ENCODE measurements at places on chromosomes 16 and 17.

GRCh38 chr17:30376621-30377452 lies 1.9 kb upstream of the CPD start:
- DNase-seq = peak; percentile 45

DNA sequence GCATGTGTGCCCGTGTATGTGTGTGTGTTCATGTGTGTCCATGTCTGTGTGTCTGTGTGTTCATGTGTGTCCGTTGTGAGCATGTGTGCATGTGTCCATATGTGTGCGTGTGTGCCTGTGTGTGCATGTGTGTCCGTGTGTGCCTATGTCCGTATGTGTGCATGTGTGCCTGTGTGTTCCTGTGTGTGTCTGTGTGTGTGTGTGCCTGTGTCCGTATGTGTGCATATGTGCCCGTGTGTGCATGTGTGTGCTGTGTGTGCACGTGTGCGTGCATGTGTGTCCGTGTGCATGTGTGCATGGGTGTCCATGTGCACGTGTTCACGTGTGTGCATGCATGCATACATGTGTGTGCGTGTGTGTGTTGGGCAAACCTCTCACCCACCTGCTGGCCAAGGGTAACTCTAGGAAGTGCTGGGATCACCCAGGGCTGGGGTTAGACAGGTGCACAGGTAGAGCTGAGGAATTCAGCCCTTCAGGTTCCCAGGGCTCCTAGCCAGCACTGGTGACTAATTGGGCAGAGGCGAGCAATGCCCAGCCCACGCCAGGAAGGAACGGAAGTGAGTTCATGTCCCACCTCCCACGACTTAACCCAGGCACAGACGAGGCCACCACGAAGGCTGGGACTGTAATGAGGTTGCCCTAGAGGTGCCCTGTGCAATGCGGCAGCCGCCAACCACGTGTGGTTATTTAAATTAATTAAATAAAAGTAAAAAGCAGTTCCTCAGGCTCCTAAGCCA lies 8.2 kb upstream of the CSNK1D start:
- peak; percentile 66 for DNase-seq

DNA sequence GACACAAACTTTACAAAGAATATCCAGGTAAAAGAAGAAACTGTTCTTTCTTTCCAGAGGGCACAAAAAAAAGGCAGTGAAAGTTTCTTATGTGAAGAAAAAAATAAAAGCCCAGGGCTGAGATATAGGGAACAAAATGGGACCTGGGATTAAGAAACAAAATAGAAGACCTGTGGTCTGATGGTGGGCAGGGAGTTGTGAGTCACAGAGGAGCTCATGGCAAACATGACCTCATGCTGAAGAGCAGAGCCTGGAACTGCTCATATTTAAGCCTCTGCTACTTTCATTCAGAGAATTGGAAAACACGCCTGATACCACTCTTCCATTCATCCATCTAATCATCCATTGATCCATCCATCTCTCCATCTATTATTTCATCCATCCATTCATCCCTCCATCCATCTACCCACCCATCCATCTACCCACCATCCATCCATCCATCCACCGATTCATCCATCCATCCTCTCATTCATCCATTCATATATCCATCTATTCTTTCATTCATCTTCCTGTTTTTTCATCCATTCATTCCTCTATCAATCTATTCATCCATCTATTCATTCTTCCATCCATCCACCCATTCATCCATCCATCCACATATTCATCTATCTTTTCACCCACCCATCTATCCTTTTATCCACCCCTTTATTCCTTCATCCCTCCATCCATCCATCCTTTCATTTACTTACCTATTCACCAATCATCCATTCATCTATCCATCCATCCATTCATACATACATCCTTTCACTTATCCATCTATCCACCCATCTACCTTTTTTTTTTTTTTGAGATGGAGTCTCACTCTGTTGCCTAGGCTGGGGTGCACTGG lies 30.0 kb downstream of the WFDC1 start:
- no peak for DNase-seq

DNA sequence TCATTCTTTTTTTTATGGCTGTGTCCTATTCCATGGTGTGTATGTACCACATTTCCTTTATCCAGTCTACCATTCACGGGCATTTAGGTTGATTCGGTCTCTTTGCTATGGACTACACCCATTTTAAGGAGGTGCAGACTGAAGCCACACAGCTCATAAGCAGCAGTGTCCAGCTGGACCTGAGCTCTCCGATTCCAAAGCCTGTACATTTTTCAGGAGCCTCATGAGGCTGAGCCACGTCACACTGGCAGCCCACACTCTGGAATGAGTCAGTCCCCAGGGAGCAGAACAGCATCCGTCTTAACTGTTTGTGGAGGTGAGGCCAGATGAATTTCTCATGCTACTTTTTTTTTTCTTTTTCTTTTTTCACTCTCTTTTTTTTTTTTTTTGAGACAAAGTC lies 116.1 kb downstream of the C16orf95 start:
- DNase-seq = no peak

DNA sequence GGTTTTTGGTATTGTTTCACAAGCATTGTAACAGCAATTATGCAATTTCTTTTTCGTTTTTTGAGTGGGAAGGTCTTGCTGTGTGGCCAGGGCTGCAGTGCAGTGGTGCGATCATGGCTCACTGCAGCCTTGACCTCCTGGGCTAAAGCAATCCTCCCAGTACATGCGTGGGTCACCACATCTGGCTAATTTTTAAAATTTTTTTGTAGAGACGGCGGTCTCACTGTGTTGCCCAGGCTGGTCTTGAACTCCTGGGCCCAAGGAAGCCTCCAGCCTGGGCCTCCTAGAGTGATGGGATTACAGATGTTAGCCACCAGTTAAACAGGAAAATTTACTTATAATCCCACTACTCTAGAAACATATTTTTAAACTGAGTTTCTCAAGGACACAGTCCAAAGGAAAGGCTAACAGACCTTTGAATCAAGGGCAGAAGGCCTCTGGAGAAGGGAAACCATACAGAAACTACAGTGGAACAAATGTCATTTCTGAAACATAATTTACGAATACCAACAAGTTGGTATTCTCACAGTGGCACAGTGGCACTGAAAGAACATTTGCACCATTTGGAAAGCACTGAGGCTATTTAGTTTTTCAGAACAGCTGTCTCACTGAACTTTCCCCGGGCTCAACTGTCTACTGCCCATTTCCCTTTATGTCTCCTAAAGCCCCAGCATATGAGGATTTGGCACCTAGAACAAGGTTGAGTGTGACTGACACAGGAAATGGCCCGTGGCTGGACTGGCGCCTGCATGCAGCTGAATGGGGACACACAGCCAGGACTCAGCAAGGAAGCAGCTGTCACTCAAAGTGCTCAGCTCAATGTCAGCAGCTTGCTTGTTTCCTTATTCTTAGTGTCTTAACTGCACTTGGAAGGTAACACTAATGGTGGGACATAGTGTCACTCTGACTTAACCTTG lies 2.8 kb upstream of the PRKAR1A start:
- DNase-seq = no peak

- DNase-seq = no peak
These were observed 16.0 kb downstream of the NPTX1 start for GRCh38 chr17:80460429-80460834.

GRCh38 chr17:29178750-29179231 lies 1.4 kb downstream of the MYO18A start:
- DNase-seq = no peak

DNA sequence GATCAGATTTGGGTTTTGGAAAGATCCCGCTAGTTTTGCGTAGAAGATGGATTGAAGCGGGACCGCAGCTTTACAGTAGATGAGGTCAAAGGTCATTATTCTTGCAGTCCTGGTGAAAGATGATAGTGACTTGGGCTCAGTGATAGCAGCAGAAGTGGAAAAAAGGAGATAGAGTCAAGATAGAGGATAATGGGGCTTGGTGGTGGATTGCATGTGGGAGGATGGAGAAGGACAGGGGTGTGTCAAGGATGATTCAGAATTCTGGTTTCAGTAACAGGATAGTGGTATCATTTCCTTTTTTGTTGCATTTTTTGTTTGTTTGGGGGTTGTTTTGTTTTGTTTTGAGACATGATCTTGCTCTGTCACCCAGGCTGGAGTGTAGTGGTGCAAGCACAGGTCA lies 28.7 kb downstream of the CHD9NB start:
- DNase-seq = no peak

DNA sequence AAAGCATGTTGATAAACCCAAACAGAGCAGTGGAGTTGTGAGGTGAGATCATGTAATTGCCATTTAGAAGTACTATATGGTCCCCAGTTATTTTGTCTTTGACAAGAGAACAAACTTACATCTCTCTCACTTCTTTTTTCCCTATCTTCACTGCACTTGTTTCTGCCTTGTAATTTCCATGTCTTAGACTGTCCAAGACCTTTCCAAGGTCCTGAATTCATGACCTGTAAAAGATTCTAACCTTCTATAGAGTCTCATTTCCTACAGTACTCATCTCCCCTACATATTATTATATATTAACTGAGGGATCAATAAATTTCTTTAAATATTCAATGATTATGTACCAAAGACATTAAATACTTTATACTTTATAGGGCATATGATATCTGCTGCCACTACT lies 295.3 kb upstream of the KIF2B start:
- no peak for DNase-seq

GRCh38 chr16:7344830-7345780 lies 12.5 kb downstream of the RBFOX1 start:
- DNase-seq = no peak

DNA sequence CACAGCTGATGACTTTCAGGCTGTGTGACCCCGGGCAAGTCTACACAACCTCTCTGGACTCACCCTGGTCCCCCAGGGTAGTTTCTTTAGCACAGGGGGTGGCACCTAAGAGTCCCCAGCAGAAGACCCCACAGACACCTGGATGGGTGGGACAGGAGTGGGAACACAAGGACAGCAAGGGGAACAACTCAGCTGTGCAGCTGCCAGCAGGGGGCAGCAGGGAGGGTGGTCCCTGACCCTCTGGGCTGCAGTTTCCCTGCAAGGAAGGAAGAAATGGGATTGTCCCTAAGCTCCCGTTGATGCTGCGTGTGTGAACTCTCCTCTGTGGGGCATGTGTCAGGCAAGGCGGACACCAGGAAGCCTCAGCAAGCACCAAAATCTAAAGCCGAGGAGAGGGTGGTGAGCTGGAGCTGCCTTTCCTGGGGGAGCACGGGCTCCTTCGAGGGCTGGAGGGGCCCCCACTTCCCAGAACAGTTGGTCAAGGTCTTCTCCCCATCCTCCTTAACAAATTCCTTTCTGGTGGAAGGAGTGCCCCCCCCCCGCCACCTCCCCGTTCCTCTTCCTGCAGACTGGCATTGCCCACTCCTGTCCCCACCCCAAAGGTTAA lies 24.1 kb upstream of the CDH5 start:
- no peak for DNase-seq

DNA sequence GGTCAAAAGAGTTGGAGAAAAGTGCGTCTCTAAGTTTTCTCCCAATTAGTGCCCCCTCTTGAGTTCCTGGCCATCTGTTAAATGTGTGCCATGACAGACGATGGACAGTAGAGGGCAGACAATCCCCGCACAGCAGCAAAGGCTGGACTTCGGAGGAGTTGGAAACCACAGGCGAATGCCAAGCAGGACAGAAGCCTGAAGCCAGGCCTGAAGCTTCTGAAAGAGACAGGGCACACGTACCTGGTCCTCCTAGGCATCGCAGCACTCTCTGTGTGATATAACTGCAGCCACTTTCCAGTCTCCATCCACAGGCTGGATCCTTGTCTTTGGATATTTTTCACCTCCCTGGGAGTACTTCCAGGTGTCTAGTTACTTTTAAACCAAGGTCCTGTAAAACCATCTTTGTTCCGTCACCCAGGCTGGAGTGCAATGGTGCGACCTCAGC lies 14.5 kb downstream of the C17orf100 start:
- peak; percentile 61 for DNase-seq

GRCh38 chr16:66910175-66910940 lies 8.3 kb downstream of the CDH16 start:
- no peak for DNase-seq

DNA sequence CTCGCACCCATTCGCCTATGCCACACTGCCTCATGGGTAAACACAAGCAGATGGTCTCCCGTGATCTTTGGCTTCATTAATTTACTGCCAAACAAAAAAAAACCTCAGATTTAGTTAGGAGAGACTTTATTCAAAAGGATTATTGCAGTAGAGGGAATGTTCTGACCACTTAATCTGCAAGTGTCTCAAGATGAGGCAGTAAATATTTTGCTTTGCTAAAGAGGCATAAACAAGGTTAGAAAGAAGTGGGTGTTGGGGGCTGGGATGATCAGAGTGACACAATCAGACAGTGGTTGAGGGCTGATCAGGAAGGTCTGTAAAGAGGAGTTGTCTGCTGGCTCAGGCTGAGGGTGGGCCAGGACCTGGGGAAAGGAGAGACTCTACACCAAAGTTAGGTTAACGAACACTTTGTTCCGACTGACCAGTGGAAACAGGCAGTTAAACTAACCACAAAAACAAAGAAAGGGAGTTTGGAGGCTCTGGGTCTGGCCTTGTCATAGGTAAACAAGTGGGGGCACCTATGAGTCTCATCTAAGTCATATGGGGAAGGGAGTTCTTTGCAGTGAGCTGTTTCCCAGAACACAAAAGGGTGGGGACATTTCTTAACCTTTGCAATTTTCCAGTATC lies 28.5 kb downstream of the HSD17B2 start:
- no peak for DNase-seq

DNA sequence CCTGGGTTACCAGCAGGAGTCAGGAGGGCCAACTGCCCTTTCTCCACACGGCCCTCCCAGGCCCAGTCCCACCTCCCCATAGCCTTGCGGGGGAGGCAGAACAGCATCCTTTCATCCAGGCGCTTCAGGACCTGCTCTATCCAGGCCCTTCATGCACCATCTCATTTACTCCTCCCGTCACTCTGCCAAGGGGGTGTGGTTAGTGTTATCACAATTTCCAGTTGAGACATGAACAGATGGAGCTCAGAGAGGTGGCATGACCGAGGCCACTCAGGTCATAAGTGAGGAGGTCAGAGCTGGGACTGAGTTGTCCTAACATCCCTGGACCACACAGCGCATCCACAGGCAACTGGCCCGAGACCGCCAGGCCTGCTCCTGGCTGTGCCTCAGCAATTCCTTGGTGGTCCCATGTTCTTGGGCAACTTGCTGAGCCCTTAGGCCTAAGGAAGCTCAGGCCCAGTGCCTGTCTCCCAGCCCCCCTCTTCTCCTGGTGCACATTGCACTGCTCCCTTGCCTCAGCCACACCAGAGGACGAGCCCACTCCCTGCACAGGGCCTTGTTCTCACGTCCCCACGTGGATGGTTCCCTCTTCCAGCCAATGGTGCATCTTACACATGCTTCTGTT lies 23.8 kb downstream of the C17orf100 start:
- DNase-seq = no peak

- DNase-seq = no peak
These were observed 4.1 kb upstream of the UBTF start for GRCh38 chr17:44223541-44224071.

- DNase-seq = no peak
These were observed 7.9 kb downstream of the TP53I13 start for GRCh38 chr17:29576214-29577000.

DNA sequence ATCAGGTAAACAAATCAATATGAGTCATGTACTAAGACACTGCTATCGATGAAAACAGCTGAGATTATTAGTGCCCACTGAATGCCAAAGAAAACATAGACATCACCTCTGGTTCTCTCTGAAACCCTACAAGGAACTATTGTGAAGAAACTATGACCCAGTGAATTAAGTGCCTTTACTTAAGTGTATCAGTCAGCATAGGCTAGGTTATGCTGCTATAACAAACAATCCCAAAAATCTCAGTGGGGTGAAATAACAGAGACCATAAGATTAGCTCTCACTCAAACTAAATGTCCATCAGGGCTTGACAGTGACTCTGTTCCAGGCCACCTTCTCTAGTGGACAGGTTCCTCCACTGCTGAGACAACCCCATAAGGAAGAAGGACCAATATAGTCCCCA lies 57.7 kb upstream of the KDM8 start:
- DNase-seq = no peak

GRCh38 chr16:7452090-7452489 lies 119.4 kb downstream of the RBFOX1 start:
- DNase-seq = no peak
